T-helper 9 cell (primary cell): ENCODE measurements at places on chromosomes 5 and 9.

DNA sequence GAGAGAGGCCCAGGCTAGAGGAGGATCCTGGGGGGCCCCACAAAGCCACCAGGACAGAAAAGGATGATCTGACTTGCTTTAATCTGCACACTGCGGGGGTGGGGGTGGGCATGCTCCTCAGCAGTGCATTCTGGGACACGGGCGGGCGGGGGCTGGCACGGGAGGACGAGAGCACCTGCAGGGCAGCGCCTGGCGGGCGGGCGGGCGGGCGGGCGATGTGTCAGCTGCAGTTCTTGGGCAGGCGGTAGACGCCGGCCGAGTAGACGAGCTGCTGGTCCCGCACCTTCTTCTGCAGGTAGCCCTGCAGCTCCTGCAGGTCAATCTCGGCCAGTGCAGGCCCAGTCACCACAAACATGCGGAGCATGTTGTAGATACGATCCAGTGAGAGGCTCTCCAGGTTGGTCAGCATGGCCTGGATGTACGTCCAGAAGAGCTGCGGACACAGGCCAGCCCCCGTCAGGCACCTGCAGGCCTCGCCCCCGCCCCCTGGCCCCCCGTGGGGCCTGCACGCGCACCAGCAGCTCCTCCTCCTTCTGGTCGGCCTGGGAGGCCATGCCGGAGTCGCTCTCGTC lies 3.0 kb upstream of the TMEM210 start:
- no peak for DNase-seq

- no peak for DNase-seq
Measured at GRCh38 chr5:153784277-153784676, 254.4 kb downstream of the FAM114A2 start.

DNA sequence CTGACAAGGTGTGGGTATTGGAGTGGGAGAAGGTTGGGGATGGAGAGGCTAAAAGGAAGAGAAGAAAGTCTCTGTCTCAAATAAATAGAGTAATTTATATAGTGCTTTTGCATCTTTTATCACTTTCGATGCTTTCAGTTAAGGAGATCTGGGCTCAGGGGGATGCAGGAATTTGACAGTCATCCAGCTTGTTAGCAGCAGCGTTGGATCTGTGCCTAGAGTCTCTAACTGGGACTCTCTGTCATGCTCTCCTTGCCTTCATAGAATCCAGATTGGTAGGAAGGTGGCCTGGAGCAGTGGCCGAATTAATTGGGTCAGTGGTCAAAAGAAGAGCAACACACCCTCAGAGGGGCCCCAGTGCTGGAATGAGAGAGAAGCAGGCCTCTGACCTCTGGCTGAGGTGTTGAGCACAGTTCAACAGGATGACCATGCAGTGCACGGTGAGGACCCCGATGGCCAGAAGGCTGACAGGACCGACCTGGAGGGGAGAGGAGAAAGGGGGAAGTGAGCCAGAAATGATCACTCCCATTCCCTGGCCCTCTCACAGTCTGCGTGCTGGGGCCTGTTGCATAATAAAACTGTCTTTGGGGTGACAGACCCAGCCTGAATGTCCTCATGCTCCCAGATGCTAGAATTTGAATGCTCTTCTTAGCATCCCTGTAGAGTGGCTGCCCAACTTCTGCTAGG lies 7.6 kb downstream of the SLC36A3 start:
- DNase-seq: no peak

DNA sequence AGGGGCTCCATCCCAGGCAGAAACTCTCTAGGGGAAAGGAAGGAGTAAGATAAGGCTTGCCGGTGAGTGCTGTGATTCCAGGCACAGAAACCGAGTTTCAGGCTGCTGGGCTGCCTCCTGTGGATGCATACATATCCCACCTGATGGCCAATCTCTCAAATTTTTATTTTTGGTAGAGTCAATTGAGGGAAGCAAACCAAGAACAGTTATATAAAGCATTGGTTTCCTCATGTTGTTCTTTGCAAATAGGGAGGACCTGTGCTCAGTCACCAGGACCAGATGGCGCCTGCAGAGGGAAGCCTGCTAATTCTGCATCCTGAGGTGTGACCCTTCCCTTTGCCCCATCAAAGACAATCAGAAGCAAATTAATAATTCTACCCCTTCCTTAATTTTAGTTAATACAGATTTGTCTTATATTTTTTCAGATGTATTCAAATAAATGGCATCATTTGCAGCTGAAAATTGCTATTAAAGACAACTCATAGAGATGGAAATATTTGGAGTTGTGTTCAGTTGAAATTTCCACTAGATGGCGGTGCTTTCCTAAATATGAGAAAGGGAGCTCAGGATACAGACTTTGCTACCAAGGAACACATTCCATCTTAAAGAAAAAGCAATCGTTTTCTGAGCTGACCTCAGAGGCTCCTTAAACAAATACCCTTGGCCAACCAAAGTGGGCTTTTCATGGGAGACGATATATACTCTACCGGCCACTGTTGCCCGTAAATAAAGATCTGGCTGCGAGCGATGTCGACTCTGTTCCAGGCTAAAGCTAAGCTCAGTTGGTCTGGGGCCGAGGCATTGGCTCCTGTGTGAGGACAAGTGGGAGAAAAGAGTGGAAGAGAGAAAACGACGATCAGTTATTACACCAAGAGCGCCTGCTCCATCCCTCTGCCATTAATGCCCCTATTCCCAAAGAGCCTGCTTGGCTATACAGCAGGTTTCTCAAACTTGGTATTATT lies 225.7 kb upstream of the KLF9 start:
- DNase-seq: no peak

- DNase-seq: no peak
Measured at GRCh38 chr5:146761811-146762210, 116.7 kb downstream of the PPP2R2B start.

DNA sequence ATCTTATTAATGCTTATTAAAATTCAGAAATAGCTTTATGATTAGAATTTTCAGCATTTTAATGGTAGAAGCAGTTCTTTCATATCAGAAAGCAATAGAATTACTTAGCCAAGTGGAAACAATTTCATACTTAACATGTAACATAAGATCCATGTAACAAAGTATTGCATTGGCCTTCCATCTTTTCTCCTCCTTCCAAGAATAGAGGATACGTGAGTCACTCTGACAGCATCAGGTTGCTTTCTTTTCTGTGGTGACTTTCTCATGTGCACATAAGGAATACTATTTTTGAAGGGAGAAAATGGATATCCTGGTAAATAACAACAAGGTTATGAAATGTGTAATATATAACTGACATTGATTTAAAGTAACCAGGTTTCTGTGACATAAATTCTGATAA lies 272.2 kb downstream of the ANXA1 start:
- DNase-seq: no peak

GRCh38 chr9:115615821-115616665 lies 498.1 kb upstream of the TNC start:
- no peak for DNase-seq

GRCh38 chr9:95511616-95511931 lies 5.2 kb downstream of the PTCH1 start:
- no peak for DNase-seq

DNA sequence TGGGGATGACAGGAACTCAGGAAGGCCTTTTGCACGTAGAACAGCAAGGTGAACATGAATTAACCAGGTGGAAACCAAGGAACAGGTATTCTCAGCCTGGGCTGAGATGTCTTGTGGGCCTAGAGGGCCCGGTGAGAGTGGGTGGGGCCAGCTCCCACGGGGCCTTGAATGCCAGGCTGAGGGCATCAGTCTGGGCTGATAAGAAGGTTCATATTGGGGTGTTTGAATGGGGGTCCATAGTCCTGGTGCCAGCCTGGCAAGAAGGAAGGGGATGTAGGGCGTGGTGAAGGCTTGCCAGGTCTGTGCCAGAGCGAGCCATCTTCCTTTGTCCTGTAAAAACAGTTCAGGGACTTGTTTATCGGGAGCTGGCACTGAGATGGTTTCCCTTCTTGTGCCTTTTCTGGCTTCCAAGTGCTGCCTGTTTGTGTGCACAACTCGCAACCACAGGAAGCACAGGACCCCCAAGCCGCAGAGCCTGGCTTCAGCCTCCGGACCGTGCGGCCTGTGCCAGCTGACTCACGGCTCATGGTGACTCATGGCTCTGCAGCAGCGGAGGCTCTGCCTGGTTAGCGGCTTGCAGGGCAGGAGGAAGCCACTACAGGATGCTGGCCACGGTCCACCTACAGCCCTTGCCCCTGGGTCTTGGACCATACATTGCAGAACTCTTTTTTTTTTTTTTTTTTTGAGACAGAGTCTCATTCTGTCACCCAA lies 2.4 kb downstream of the CARD19 start:
- DNase-seq: peak; percentile 38

- no peak for DNase-seq
Measured at GRCh38 chr5:36529142-36529541, 77.3 kb upstream of the SLC1A3 start.

- no peak for DNase-seq
Measured at GRCh38 chr9:81032030-81032572, 657.2 kb downstream of the TLE1 start.

DNA sequence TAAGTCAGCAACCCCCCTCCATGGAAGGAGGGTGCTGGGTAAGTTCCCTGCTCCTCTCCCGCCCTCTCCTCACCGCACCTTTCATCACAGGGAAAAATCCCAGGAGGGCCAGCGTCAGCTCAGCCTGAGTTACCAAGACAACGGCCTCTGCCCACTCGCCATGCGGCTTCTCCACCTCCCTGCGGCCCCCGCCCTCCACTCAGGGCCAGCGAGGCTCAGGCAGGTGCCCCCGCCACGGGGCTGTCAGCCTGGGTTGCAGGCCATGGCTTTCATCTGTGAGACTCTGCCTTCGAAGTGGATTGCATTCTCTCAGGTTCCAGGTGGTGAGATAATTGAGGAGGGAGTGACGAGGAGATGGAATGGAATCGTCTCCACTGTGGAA lies 27.2 kb upstream of the LAMC3 start:
- no peak for DNase-seq

- no peak for DNase-seq
Measured at GRCh38 chr5:53501054-53501453, 20.6 kb downstream of the FST start.

DNA sequence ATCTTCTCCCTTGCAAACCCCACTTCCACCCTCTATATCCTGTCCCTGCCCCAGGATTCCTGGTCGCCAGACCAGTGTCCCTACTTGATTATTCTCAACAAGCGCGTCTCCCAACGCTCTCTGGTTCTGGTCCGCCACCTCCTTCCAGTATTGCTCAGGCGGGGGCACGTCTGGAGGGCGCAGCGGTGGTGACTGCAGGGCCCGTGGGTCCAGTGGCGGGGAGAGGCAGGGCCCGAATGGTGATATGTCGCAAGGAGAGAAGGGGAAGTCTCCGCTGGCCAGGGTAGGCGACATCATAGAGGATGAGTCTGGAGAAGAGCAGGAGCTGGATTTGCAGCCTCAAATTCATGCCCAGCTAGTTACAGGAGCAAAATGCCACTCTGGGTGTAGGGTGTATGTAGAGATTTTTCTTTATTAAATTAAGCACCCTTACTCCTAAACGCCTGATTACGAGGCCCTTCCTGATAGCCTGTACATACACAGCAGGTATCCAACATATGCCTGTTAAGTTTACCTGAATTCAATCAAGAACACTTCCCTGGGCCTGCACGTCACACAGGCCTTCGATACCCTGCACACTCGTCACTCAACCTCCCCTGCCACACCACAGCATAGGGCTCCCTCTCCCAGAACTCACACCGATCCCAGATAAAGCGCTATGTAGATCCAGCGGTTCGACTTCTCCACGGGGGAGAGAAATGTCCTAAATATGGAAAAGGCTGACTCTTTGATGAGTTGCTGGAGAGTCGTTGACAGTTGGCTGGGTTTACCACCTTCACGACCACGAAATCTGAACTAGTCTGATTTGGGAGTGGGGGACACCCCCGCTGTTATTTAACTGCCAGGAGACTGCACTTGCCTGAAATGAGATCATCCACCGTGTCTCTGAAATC lies 4.8 kb downstream of the MCIDAS start:
- no peak for DNase-seq

GRCh38 chr5:92969781-92970237 lies 611.2 kb downstream of the NR2F1-AS1 start:
- DNase-seq: no peak

DNA sequence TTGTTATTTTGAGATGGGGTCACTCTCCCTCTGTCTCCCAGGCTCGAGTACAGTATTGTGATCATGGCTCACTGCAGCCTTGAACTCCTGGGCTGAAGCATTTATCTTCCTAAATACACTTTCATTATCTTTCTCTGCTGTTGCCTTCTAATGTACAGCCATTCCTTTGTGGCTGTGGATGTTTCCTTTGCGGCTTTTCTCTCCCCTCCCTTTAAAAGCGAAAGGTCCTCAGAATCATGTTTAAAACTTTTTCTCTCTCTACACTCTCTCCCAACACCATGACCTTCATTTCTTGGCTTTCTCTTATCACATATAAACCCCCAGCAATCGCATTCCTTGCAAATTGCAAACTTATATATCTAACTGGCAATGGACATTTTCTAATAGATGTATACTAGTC lies 1.6 kb downstream of the IFNA2 start:
- no peak for DNase-seq

- DNase-seq: no peak
Measured at GRCh38 chr5:74888117-74888516, 21.9 kb upstream of the FAM169A start.

GRCh38 chr5:54985301-54986268 lies at the start of gene ESM1:
TSS of gene ESM1 (minus strand) at chr5:54985593. CDS start at chr5:54985517, 76 bp downstream.
- DNase-seq: no peak

GRCh38 chr5:142602720-142603245 lies 83.1 kb downstream of the FGF1 start:
- no peak for DNase-seq

DNA sequence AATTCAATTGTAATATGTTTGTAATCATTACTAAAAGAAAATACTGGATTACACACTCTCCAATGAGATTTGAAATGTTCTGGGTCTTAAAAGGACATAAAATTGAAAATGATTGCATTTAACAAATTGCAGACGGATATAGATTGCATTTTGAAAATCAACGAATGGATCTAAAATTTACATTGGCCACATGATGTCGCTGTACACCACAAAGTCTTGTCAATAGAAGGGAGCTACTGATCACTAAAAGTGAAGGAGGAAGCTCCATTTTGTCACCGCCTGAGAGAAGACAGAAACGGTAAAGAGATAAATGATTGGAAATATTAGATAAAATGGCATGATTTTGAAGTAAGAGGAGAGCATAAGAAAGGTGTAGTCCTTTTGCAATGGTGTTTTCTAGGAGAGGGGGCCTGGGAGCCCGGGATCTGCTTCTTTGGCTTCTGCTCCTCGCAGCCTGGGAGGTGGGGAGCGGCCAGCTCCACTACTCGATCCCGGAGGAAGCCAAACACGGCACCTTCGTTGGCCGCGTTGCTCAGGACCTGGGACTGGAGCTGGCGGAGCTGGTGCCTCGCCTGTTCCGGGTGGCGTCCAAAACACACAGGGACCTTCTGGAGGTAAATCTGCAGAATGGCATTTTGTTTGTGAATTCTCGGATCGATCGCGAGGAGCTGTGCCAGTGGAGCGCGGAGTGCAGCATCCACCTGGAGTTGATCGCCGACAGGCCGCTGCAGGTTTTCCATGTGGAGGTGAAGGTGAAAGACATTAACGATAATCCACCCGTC lies at the start of gene PCDHA1:
TSS of gene PCDHA1 (plus strand) at position 236 of the 782 bp plus-strand sequence.
- no peak for DNase-seq

- no peak for DNase-seq
Measured at GRCh38 chr9:115883467-115884329, 269.9 kb upstream of the PAPPA start.
